ENCODE measurements at places on chromosomes 7 and 10.

GRCh38 chr7:115229401-115230105 is 307.7 kb downstream of the MDFIC start:
- DNase-seq: no peak

DNA sequence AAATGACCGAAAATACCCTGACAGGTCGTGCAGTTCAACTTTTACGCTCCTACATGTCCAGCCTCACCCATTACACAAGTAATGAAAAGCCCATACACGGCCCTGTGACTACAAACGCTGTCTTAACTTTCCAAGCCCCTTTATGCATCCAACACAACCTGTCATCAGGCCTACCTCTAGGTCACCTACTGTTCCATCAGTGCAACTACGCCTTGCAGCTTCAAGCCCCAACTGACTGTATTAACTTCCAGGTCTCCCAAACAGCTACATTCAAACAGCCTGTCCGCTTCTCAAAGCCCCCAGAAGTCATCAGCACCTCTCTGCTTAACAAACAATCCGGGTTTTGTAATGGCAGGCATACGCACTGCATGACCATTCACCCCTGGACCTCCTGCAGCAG is 19.2 kb downstream of the ZNF107 start:
- DNase-seq: no peak

- DNase-seq: no peak
Observed at GRCh38 chr7:49244543-49244942, 320.2 kb downstream of the CDC14C start.

DNA sequence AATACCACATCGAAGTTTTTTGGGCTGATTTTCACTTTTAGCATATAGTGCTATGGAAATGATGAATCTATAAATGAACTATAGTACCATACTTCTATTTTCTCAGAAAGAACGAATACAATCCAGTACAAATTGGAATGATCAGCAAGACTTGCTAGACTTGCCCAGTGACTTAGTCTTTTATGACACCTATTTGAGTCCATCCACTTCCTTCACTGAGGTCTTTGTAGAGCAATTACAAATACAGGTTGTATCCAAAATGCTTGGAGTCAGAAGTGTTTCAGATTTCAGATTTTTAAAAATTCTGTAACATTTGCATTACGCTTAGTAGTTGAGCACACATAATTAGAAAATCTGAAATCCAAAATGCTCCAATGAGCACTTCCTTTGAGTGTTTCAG is 104.3 kb downstream of the NRBF2 start:
- no peak for DNase-seq

- DNase-seq: no peak
Observed at GRCh38 chr7:146366938-146367337, 250.3 kb downstream of the CNTNAP2 start.

- no peak for DNase-seq
Observed at GRCh38 chr10:47337310-47337709, 10.9 kb upstream of the RBP3 start.

DNA sequence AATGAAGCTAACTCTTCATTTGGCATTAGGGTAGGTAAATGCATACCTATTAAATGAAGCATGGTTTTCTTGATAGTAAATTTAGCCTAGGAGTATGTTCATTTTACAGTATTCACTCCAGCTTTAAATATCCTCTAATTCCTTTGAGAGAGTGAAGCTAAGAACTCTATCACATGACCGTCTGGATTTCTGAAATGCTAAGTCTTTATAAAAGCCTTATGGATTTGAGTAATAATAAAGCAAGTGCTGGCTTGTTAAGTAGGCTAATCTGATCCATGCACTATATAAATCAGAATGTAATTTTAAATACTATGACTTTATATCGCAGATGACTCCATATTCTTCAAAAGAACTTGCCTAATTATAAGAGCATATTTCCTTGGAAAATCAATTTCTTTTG is 64.8 kb downstream of the REEP3 start:
- no peak for DNase-seq

DNA sequence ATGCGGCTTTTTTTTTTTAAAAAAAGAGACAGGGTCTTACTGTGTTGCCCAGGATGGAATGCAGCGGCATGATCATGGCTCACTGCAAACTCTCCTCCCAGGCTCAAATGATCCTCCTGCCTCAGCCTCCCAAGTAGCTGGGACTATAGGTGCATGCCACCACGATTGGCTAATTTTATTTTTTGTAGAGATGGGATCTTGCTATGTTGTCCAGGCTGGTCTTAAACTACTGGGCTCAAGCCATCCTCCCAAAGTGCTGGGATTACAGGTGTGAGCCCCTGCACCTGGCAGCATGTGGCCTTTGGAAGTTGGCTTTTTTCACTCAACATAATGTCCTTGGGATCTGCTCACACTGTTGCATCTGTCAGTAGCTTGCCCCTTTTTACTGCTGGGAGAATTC is 65.1 kb downstream of the AMZ1 start:
- DNase-seq: no peak

GRCh38 chr7:113705439-113705838 is 213.4 kb downstream of the PPP1R3A start:
- DNase-seq: no peak

DNA sequence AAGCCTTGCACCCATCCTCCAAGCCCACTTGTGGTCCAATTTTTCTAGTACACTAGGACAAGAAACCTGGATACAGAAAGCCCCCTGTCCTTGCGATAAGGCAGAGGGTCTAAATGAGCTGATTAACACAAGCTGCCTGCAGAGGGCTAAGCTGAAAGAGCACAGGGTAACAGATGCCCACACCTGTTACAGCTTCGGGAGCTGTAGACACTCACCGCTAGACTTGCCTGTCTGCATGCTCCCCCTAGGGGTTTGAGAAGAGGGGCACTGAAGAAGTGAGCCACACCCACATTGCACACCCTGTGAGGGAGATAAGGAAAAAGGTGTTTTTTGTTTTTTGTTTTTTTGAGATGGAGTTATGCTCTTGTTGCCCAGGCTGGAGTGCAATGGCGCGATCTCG is 386.5 kb upstream of the AUTS2 start:
- DNase-seq: no peak

DNA sequence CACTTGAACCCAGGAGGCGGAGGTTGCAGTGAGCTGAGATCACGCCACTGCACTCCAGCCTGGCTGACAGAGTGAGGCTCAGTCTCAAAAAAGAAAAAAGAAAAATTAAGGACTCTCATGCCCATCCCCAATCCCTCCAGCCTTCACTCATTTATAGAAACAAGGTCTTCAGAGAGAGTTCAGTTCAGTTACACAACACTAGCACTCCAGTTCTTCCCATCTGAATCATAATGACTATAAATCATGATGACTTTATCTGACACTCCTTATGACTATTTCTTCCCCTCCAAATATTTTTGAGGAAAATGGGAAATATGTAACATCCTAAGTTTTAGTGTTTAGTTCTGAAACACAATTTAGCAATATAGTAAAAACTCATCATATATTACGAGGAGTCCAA is 107.4 kb upstream of the LSM8 start:
- no peak for DNase-seq

- no peak for DNase-seq
Observed at GRCh38 chr10:75948583-75948982, 517.2 kb downstream of the LRMDA start.

GRCh38 chr7:46610746-46611145 is 689.7 kb upstream of the IGFBP3 start:
- DNase-seq: no peak

DNA sequence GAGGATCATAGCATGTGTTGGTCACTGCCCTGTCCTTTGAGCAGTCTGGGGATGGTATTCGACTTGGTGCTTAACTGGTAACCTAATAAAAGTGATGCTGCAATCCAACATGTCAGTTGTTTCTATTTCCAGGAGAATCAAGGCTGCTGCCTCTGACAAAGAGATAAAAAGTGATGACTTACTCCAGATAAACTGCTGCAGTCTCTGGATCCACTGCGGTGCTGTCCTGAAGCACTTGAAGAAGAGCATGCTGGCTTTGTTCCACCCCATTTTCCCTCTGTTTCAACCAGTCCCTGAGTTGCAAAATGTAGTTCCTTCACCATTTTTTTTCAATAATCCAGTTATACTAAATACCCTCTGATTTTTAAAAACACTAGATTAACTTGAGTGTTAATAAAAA is 403.5 kb upstream of the ANKRD30A start:
- DNase-seq: peak; percentile 27

DNA sequence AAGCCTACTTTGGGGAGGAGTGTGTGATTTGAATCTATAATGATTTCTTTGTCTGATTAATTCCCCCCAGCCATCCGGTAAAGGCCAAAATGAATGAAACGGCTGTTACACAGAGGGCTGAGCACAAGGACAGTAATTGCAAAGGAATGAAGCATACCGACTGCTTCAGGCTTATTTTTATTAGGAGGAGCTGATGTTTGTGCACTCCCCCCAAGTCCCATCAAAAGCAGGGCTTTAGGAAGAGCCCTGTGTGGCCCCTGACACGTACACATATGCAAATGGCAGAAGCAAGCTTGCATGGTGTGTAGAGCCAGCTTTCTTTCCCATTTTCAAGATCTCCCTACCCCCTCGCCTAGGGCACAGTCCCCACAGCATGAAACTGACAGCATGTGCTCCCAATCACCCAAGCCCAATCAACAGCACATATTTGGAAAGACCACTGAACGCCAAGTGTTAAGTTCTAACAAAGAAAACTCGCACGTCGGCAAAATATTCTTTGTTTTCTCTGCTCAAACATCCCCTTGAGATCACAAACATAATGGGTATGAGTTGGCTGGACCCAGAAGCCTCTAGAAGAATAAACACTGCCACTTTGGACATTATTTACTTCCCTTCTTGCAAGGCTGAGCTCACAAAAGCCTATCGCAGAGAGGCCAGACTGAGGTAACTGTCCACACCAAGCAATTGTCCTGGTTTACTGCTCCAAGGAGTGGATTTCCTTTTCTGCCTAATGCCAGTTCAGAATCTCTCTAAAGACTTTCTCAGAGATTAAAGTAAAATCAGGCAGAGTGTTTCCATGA is 143.0 kb downstream of the CUBN start:
- no peak for DNase-seq

- DNase-seq: peak; percentile 43
Observed at GRCh38 chr7:70042533-70042932, 444.3 kb downstream of the AUTS2 start.
